ENCODE measurements at places on chromosomes 3 and 15.

- DNase-seq = peak; percentile 2
Measured at GRCh38 chr3:40623567-40623966, 98.8 kb downstream of the ZNF621 start.

DNA sequence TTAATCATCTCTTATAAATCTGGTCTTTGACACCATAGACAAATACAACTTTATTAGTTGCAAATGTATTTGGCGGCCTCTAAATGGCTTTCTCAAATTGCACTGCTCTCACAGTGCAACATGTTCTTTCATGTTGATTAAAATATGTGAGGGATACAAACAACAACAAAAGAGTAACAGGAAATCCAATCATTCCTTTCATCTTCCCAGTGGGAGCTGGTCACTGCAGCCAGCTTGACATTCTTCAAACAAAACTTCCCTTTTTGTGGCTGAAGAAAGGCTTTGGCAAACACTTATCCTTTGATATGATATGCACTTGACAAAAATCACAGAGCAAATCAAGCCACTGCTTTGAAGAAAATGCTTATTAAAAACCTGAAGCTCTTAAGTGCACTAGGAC is 973.6 kb downstream of the EPHA3 start:
- no peak for DNase-seq

DNA sequence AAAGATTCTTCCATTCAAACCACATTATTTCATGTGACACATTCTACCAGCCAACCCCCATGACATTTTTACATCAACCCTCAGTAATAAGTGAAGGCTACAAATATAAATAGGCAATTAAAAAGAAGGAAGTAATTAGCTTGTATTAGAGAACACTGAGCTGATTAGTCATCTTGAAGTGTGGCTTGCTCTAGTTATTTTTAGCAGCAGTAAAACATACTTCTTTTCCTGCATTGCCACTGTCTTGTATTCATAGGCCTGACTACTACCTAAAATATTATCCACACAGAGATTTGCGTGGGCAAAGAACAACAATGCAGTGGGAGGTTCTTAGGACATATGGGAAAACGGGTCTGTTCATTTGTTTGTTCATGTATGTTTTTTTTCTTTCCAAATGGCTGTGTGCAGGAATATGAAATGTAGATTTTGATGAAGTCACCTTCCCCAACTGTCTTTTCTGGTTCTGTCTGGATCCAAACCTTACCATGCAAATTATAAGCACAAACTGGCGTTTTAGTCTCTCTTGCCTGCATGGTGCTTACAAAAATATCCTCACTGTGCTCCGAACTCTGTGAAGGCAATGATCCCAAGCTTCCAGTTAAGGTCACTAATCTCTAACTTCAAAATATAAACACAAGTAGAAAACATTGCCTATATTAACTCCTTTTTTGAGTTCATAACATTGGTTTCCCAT is 31.5 kb upstream of the TM4SF4 start:
- no peak for DNase-seq

DNA sequence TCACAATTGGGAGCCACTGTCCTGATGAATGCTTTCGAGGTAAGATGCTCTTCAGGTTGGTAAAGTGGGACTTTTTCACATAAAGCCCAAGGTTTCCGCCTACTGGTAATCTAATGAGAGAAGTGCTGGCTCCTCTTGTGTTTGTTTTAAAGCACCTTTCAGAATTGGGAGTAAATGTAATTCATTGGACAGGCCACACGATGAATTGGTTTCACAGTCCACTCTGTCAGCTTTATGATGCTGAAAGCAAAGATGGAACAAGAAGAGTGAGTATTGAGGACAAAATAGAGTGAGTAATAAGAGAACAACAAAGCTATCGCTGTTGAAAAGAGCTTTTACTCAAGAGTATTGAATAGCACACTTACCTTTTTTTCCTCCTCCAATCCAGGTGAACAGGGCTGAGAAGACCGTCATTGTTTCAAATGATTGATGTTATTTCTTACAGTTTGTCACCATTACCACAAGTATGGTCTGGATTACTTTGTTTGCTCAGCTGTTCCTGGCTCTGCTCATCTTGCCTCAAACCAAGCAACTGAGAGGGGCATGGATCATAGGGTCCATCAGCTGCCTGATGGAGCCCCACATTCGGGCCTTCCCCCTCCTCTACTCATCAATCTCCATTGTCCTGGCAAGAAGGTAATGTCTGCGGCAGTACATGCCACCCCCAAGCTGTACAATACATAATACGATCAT is 136.1 kb upstream of the CNTN4 start:
- DNase-seq = no peak

GRCh38 chr3:119779731-119780383 is 2.0 kb upstream of the NR1I2 start:
- no peak for DNase-seq

GRCh38 chr3:59069838-59070237 is 20.0 kb upstream of the CFAP20DC start:
- DNase-seq = no peak

DNA sequence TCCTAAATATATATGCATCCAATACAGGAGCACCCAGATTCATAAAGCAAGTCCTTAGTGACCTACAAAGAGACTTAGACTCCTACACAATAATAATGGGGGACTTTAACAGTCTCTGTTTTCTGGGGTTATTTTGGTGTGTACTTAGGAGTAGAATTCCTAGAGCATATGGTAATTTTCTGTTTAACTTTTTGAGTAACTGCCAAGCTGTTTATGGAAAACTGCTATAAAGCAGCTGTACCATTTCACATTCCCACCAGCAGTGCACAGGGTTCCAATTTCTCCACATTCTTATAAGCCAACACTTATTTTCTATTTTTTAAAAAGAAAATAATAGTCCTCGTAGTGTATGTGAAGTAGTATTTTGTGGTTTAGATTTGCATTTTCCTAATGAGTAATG is 68.9 kb downstream of the DOCK3 start:
- no peak for DNase-seq

DNA sequence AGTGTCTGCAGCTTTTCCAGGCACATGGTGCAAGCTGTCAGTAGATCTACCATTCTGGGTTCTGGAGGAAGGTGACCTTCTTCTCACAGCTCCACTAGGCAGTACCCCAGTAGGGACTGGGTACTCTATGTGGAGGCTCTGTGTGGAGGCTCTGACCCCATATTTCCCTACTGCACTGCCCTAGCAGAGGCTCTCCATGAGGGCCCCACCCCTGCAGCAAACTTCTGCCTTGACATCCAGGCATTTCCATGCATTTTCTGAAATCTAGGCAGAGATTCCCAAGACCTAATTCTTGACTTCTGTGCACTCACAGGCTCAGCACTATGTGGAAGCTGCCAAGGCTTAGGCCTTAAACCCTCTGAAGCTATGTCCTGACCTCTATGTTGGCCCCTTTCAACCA is 1060.0 kb downstream of the NAALADL2 start:
- no peak for DNase-seq

DNA sequence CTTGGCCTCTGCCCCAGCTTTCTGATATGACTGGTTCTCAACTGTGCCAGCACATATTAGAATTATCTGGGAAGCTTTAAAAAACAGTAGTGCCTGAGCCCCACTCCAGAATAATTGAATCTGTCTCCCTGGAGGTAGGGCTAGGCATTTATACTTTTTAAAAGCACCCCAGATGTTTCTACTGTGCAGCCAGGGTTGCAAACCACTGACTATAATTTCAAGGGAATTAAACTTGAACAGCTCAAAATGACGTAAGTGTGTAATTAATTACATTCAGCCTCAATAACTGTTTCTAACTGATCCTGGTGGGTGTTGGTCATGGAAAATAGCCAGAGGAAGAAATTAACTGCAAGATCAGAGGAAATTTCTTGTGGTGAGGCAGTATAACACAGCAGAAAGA is 4.4 kb upstream of the IRAK2 start:
- no peak for DNase-seq

DNA sequence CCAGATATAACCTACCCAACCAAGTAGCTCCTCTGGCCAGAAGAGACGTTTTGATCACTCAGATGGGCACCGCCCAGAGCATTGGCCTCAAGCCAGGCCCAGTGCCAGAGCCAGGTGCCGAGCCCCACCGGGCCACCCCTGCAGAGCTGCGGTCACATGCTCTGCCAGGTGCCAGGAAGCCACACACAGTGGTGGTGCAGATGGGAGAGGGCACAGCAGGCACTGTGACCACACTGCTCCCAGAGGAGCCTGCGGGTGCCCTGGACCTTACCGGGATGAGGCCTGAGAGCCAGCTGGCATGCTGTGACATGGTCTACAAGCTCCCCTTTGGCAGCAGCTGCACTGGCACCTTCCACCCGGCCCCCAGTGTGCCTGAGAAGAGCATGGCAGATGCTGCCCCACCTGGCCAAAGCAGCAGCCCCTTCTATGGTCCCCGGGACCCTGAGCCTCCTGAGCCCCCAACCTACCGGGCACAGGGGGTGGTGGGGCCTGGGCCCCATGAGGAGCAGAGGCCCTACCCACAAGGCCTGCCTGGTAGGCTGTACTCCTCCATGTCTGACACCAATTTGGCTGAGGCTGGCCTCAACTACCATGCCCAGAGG is 19.1 kb upstream of the APEH start:
- DNase-seq = no peak

DNA sequence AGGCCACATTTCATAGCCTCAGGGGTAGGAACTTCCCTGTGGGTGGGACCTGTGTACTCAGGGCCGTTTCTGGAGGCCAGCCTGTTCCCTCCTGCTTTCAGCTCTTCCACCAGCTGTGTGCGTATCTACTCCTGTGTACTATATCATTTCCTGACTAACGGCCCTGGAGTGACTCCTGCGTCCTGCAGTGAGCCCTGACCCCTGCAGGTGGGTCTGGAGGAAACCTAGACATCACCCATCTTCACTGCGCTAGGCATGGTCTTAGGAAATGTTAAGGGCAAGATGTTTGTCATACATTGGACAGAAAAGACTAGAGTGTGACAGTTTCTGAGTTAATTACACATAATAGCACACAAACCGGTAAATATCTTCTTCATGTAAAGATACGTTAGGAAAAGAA is 297.3 kb downstream of the GABRB3 start:
- no peak for DNase-seq

DNA sequence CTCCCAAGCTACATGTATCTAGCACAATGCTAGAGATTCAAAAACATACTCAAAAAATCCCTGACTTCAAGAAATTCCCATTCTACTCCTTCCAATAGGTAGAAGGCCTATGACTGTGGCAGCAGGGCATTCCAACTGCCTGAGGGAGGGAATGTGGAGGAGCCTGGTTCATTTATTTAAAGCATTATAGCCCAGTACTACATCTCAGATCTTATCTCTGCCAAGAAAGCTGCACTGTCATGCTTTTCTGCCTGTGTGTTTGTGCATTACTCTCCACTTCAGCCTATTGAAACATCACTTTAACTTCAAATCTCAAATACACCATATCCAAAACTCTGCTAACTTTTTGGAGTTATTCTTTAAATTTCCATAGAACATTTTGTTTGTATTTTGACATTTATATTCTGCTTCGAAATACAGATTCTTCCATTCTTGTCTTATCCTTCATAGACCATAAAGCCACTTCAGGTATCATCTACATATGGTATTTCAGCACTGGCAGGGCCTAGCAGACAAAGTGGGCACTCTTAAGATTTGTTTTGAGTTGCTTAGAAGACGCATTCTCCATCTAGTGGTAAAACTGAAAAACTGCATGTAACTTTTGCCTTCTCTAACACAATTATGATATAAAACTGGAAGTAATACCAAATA is 59.1 kb upstream of the NEDD4 start:
- no peak for DNase-seq

DNA sequence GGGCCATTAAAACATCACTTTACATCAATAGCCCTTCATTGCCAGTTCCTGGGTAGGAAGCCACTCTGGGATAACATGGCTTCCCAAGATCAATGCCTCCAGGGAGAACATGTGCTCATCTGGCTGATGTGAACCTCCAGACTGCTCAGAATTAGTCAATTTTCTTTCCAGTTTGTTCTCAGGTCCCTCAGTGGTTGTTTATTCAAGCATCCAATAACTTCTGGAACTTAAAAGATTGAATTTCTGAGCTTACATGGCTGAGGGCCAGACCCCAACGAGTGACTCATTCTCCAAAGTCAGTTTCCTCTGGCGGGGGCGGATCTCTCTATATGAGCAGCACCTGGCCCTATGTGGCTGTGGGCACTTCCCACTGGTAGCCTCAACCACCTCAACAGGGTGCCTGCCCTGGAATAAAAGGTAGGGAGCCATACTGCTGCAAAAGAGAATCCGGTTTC is 34.0 kb downstream of the LYZL4 start:
- no peak for DNase-seq

DNA sequence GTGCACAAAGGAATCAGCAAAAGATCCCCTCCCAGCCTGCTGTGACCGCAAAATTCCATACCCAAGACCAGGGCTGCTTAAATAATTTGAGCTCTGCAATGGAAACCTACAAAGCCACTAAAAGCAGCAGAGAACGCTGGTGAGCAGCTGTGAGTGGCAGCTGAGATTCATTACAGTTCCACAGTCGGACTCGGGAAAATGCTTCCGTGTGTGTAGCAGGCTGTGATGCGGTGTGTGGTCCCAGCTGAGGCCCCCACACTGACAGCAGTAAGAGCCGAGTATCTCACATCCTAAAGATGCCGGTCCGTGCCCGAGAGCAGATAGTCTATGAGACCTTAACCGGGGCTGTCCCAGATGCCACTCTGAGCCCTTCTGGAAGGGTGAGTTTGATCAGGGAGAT is 37.4 kb downstream of the TM2D3 start:
- no peak for DNase-seq

DNA sequence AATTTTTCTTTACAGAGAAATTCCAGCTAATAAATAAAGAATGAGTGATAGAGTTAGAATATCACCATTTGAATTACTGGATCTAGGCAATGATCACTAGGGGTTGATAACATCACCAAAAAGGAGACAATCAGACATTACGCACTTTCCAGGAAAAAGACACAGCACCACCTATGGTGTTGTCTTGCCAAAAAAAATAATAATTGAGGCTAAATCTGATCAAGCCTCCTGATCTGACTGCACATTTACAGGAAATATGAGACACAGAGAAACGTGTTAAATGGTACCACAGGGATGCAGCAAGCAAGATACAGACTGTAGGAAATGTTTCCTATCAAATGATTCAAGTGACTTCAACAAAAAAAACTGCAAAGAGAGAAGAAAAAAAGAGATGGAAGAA is 92.8 kb downstream of the EOMES start:
- no peak for DNase-seq

- DNase-seq = no peak
Measured at GRCh38 chr3:148102156-148102555, 595.5 kb upstream of the AGTR1 start.

DNA sequence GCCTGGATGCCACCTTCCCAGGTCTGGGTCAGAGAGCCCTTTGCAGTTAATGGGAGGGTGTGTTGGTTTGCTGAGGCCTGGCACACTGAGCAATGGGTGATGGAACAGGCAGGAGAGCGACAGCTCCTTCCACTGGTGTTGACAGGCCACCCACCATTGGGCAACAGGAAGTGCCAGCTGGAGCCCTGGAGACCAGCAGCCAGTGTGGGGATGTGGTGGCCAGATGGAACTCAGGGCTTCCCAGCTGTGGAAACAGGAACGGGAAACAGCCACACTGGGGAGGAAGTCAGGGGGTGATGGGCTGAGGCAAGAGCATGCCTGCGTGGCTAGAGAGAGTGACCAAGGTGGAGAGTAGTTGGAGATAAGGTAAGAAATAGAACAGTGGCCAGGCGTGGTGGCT is 9.3 kb downstream of the PSTPIP1 start:
- DNase-seq = no peak

- DNase-seq = no peak
Measured at GRCh38 chr15:67100801-67101581, 35.6 kb downstream of the SMAD3 start.

GRCh38 chr3:127486321-127486944 is 104.1 kb downstream of the TPRA1 start:
- no peak for DNase-seq

Data from esophagus squamous epithelium (tissue), 5 donors.